Fibroblast of mammary gland (primary cell): ENCODE measurements at places on chromosomes 5 and 9.

GRCh38 chr5:1520791-1521453, 2.8 kb downstream of the LPCAT1 start:
- DNase-seq = no peak

- peak; percentile 25 for DNase-seq
These were observed 62.2 kb upstream of the GNE start for GRCh38 chr9:36320466-36320865.

DNA sequence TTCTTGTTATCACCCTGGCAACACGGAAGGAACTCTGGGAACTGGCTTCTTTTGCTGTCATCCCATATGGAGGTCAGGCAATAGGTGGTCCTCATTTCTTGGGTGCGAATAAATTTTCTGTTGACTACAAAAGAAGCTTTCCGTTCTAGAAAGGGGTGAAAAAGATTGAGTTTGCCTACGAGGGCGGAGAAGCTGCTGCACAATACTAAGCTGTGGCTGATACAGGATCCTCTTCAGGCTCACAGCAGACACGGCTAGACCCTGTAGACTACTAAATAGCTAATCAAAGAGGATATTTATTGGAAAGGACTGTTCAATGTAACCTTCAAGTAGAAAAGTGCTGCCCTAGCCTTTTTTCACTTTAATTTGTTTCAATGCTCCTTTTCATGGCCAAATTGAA, 58.1 kb downstream of the TJP2 start:
- DNase-seq = no peak

GRCh38 chr5:7412409-7412808, 16.5 kb downstream of the ADCY2 start:
- DNase-seq = no peak

DNA sequence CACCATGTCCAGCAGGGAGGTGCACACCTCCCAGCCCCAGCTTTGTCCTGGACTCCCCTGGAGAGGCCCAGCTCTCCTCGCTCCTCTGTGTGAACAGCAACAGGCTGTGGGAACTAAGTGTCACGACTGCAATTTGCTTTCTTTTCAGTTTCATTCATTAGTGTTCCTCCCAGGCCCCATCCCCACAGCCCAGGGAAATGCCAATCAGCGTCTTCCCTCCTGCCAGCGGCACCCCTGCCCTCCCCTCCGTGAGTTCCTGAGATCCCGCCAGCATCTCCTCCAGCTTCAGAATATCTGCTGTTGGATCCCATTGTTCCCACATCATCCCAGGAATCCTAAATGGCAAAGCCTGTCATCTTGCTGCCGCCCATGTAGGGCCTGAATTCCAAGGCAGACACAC, 13.1 kb upstream of the RPL26L1 start:
- no peak for DNase-seq

DNA sequence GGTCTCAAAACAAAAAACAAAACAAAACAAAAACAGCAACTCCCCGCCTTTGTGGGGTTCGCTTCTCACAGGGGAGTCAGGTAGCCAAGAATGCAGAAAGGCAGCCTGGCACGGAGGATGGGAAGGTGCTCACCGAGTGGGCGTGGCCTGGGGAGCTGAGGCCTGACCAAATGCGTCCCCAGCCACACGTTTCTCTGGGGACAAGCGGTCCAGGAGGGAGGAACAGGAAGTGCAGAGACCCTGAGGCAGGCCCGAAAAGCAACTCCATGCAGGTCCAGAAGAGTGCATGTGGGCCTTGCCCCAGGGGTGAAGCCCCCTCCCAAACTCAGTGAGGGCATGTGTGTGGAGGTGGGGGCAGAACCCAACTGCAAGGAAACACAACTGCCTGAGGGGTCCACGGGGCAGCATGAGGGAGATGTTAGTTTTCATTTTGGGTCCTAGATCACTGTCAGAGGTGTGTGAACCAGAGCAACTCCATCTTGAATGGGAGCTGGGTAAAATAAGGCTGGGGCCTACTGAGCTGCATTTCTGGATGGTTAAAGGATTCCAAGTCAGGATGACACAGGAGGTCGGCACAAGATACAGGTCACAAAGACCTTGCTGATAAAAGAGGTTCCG, 2.6 kb upstream of the UAP1L1 start:
- no peak for DNase-seq

GRCh38 chr5:111728941-111729340, 28.1 kb downstream of the NREP start:
- DNase-seq = no peak

- DNase-seq = no peak
These were observed 61.8 kb upstream of the TRPM3 start for GRCh38 chr9:71183251-71183650.
